ENCODE measurements at places on chromosomes 6 and 20. TPM values are rescaled to one million over a fixed set of nuclear protein-coding genes. Genes with fewer than 3 reads are reported as not detected.
A peak's percentile ranks its signal among the peaks of the same experiment; 100 is the strongest.

GRCh38 chr20:858011-858410 is 24.5 kb downstream of the FAM110A start:
- DNase-seq, result no peak

GRCh38 chr6:35216412-35216732 is 2.6 kb downstream of the SCUBE3 start:
- DNase-seq, result no peak

DNA sequence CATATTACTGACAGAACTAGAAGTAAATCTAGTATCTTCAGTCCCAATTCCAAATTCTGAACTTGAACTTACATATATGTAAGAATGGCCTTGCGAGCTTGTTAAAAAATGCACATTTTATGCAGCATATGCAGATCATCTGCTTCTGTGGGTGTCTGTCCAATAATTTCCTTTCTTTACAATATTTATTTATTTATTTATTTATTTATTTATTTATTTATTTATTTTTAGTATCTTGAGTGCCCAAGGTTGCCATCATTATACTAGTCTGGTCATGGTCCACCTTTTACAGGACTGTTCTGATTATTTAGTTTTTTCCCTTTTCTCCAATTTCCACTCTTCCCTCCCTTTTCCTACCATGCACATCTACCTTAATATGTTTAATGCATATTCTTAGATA is 528.4 kb downstream of the COL12A1 start:
- DNase-seq, result no peak

- peak; percentile 87 for DNase-seq
Measured at GRCh38 chr6:108874470-108875160, 26.4 kb downstream of the ARMC2 start.

Gene TP53TG5
- not detected for total RNA-seq

All from activated CD8-positive, alpha-beta T cell treated with anti-CD3 and anti-CD28 coated beads for 36 hours (primary cell).